GM23338 (cell line): ENCODE measurements at places on chromosomes 2 and 18.

DNA sequence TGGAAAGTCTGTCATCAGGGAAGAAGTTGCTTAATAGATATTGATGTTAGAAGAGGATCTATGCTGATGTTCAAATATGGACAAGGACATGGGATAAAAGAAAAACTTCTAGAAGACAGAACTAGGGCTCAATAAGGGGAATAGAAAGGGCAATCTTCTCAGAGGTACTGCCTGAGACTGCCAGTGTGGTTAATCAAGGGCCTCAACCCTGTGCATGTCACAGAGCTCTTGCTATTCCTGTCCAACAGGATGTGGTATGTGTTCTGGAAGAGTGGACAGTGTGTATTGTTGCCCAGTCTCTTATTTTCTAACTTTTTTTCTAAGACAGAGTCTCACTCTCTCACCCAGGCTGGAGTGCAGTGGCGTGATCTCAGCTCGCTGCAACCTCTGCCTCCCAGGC is 27.8 kb upstream of the RNF125 start:
- DNase-seq = no peak

GRCh38 chr2:231800493-231801091 is 14.3 kb downstream of the COPS7B start:
- DNase-seq = peak; percentile 81

DNA sequence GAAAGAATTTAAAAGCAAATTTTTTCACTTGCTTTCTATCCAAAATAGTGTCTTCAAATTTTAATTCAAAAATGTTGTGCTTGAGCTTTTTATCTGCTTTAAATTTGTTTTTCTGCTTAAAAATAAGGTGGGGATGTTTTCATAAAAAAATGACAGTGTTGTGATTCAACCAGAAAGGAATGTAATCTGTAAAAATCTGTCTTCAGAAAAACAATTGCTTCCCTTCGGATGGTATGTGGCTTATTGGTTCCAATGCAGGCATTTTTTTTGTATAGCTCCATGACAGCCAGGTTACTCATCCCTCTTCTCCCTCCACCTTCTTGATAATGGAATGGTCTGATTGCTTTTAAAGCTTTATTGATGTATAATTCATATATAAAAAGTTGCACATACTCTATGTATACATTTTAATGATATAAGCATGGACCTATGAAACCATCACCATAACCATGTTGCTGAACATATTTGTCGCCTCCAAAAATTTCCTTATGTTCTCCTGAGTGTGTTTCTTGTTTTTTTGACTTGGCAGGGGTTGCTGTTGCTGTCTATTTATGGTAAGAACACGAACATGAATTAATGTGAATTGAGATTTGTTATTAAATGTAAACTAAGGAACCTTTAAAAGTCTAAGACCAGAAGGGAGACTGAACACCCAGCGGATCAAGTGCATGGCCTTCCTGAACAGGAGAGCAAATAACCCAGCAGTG is 363.7 kb upstream of the SPHKAP start:
- DNase-seq = no peak

- DNase-seq = no peak
Observed at GRCh38 chr2:7744827-7745226, 827.6 kb downstream of the RNF144A start.

- no peak for DNase-seq
Observed at GRCh38 chr2:150012986-150013385, 425.4 kb upstream of the MMADHC start.

DNA sequence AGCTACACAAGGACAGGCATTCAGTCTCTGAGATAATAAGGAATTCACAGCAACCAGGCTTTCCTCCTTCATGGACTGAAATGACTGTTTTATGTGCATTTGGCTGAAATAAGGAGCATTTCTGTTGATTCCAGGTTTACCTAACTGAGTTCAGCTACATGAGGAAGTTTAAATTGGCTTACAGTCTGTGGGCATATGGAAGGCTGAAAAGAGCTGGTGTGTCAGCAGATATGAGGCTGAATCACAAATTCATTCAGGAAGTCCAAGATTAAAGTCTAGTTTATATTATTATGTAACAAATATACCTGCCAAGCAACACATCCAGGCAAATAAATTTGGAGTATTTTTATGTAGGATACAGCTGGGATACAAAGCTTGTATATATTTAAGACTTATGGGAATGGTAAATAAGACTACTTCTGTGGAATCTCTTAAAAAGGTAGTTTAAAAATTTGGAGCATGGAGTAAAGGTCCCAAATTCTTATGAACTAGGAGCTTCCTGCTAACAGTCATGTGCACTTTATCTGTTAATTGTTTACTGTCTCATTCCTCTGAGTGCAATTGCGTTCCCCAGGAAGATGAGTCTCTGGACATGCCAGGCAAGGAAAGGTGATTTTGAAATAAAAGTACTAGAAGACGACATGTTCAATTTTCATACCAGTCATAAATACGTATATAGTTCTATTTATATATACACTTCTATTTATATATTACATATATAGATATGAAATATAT is 53.0 kb downstream of the ZC3H8 start:
- no peak for DNase-seq
